Foreskin keratinocyte (primary cell): ENCODE measurements at places on chromosomes 16 and 17. TPM values are rescaled to one million over a fixed set of nuclear protein-coding genes. Genes with fewer than 3 reads are reported as not detected.

The COPZ2 gene
- 16.8 and 18.0 TPM in 2 replicates for total RNA-seq

The MARF1 gene
- total RNA-seq, result 16.9 and 18.4 TPM in 2 replicates

The TBC1D3G gene
- not detected in 2 replicates for total RNA-seq

The PABPN1L gene
- total RNA-seq, result not detected in 2 replicates

The HP gene
- total RNA-seq, result not detected in 2 replicates

The C17orf113 gene
- 0.18 and 0.31 TPM in 2 replicates for total RNA-seq

The UNC45B gene
- total RNA-seq, result not detected in 2 replicates

The CCL14 gene
- not detected in 2 replicates for total RNA-seq

The C16orf92 gene
- not detected in 2 replicates for total RNA-seq

DNA sequence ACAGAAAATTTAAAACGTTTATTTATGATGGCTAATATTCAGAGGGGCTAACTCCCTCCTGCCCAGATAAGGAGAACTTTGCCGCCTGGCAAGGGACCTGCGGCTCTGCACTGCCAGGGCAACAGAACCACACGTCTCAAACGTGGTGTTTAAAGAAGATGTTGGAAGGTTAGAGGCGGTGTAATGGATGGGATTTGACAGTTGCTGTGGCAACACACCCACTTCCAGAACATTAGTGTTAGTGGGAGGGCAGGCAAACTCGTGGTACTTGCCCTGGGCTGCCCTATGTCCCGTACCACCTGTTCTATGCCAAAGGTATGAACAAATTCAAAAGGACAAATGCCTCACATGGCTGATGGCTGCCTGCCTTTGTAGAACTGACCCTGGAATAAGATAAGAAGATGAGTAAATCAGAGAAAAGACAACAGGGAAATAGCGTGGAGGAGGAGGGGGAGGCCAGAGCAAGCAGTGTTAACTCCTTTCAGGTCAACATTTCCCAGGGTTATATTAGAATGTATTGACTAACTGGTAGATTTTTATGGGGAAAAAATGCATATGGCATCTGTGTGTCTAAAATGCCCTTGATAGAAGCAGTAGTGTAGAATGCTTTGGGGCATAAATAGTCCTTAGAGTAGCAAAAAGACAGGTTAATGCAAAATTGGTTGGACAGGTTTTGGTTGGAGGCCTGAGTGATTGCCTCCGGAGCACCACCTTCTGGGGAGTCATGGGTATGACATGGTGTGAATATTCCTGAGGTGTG is 30.8 kb downstream of the HLF start:
- DNase-seq, result no peak

DNA sequence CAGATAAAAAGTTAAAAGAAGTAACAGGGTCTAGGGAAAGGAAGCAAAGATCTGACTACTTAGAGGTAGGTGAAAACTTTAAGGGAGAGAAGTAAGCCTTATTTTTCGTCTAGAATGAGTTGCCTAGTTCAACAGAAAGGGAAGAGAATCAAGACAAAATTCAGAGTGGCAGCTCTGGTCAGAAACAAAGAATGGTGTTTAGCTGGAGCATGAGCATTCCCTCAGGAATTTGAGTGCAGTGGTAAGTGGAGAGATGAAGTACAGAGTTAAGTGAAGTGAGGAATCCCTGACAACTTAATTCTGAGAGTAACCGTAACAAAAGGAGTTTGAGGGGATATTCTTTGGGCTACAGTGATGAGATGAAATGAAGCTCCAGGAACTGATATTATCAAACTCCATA is 11.5 kb downstream of the SMG6 start:
- no peak for DNase-seq

DNA sequence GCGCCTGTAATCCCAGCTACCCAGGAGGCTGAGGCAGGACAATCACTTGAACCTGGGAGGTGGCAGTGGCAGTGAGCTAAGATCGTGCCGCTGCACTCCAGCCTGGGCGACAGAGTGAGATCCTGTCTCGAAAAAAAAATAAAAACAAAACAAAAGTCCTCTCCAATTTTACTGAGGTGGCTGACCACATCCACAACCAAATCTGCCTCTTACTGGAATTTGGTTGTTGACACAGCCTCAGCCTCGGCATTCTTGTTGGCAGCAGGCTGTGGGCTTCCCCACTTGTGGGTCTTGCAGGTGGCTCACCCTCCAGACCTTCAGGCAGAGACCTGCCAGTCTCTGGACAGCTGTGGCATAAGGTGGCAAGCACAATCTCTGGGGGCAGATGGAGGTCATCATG is 15.6 kb downstream of the B4GALNT2 start:
- no peak for DNase-seq

GRCh38 chr17:58331815-58332777 is 3.5 kb upstream of the TSPOAP1 start:
- no peak for DNase-seq

- no peak for DNase-seq
These were observed 219.9 kb upstream of the CIBAR2 start for GRCh38 chr16:85332175-85332574.

DNA sequence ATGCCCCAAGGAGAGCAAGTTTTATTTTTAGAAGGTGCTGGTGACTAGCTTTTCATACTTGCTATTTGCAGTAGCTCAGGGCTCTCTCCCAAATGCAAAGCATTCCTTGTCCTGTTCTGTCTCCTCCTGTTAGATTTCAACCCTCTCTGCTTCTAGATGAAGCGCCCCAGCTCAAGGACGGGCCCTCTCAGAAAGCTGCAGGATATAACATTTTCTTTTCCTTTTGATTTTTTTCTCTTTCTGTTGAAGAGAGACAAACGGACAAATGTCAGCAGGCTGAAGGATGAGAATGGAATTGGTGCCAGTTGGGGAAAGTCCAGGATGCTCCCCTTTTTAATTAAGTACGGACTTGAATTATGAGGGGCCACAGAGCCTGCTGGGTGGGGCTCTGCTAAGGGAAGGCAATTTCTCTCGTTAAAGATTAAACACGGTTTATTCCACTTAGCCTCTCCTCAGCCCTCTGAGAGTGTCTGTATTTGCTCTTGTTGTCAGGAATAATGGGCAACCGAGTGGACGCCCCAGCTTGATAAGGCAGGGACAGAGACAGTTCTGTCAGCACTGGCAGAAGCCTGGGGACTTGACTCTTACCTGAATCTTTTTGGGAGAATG is 6.2 kb upstream of the ETV4 start:
- no peak for DNase-seq

DNA sequence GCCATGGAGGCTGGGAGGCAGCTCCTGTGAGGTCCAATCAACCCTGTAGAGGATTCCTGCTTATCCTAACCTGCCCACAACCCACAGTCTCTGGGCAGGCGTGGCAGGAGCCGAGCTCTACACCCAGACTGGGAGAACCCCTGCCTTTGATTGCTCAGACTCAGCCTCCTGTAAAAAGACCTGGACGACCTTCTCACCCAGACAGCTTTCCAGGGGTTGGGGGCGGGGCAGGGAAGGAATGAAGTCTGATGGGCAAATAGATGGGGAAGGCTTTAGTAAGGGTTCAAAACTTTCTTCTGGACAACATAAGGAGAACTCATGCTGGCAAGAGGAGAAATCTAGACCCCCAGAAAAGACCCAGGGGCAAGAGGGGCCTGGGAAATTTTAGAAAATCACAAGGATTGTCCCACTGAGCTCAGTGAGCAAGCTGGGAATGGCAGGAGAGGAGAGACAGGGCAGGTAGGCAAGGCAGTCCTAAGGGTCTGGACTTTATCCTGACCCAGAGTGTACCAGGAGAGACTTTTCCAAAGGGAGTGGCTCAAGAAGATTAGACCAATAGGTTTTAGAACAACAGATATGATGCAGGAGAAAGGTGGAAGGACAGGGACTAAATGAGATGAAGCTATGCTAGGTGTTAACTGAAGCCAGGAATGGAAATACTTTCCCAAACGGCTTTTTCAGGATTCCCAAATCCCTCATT is 70.8 kb downstream of the TMEM132E start:
- no peak for DNase-seq

DNA sequence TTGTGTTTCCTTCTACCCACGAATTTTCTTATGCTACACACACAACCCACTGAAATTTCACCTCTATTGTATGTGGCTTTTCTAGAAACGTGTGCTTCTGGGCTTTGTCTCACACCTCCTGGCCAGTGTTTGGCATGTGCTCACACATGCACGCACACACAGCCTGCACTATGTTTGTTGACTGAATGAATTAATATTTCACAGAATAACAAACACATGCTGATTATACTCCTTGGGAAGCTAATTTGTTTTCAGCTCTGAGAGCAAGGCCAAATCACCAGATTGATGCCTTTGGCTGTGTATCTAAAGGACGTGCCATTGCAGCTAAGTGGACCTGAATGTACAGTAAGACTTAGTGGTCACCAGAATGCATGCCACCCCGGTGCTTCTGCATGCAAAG is 210.7 kb downstream of the WWOX start:
- no peak for DNase-seq

- DNase-seq, result peak; percentile 10
These were observed 24.9 kb downstream of the CBFB start for GRCh38 chr16:67053767-67054334.

DNA sequence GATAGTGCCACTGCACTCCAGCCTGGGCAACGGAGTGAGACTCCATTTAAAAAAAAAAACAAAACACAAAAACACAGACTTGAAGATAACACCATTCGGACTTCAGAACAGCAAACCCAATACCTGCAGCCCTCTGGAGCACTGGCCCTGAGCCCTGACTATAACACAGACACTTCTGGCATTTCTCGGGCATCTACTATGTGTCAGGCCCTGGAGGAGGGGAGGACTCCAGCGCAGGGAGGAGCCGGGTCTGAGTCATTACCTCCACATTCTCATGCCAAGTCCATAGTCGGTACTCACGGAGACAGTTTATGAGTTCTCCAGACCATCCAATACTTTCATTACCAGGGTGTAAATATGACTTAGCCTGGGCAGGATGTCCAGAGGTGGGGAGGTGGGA is 48.8 kb downstream of the PITPNM3 start:
- peak; percentile 73 for DNase-seq

DNA sequence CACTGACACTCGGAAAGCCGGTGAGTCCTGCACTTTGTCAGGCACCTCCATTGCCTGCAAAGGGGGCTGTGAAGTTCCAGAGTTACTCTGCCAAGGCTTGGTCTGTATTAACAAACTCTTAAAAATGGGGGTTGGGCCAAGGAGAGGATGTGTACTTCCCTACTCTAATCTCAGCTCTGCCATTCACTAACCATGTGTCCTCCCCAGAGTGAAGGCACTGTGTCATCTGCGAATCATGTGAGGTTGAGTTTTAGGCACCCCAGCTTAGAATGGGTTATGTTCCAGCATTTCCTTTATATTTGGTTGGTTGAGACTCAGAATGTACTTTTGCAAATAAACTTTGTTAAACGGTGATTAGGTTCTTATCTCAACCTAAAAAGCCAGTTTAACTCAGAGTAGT is 24.9 kb downstream of the ERCC4 start:
- no peak for DNase-seq

GRCh38 chr17:74987909-74988711 is 678 bp downstream of the CDR2L start:
- DNase-seq, result no peak

DNA sequence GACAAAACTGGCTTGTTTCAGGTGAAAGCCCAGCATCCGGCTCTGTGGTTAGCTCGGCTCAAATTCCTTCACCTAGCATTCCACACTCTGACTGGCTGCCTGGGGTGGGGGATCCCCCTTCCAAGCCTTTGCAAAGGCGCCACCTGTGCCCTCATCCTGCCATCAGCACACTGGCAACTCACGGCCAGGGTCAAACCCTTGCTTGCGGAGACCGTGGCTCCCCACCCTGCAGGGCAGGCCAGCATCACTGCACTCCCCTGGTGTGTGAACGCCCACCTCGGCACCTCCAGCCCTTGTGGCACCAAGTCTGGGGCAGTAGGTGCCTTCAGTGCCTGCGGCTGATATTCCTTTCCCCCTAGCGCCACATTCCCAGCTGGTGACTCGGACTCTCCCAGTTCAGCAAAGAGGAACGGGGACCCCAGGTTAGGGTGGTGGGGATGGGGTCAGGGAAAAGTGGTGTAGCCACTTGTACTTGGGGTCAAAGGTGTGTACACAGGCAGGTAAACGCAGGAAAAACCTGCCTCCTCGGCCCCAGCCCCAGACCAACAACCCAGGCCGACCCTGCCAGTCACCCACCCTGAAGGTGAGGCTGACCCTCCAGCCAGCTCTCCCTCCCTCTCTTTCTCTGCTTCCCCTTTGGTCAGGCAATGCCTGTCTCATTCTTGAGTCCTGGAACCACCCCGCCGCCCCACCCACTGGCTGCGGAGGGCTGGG is 1.1 kb downstream of the FLII start:
- DNase-seq, result peak; percentile 53

DNA sequence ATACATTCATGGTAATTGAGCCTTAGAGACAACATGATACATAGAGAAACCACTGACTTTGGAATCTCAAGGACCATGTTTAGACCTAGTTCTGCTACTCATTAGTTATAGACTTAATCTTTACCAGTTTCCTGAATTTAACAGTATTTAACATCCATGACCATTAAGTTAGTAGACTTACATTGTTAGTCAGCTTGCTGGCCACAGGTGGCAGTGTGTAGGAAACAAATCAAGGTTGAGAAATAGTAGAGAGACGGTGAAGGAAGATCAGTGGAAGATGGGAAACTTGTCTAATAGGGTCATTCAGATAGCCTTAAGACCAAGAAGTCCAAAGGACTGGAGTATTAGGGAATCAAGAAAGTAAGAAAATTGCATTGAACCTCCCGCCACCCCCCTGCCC is 31.0 kb downstream of the OMG start:
- no peak for DNase-seq

DNA sequence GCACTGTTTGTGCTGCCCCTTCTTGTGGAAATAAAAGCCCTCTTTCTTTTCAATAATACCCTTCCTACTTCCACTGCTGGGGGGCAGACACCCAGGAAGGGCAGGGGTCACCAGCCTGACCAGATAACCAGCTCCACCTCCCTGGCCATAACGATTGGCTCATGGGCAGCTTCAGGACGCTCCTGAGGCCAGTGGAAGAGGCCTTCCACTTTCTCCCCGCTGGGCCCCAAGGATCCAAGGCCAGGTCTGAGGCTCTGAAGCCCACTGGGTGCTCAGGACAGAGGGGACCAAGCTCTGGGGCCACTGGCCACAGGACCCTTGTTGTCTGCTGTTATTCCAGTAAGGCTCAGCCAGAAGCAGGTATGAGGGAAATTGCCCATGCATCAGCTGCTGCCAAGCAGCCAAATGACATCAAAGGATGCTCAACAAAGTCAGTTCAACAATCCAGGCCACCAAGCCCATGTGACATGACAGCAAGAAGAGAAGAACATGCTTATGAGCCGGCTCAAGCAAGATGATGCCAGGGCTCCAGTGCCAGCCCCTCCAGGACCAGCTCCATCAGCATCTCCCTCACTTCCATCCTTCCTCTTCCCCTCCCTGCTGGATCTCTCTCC is 238.8 kb downstream of the ZNF423 start:
- no peak for DNase-seq

- DNase-seq, result no peak
These were observed 127.9 kb downstream of the AXIN2 start for GRCh38 chr17:65433592-65433991.

DNA sequence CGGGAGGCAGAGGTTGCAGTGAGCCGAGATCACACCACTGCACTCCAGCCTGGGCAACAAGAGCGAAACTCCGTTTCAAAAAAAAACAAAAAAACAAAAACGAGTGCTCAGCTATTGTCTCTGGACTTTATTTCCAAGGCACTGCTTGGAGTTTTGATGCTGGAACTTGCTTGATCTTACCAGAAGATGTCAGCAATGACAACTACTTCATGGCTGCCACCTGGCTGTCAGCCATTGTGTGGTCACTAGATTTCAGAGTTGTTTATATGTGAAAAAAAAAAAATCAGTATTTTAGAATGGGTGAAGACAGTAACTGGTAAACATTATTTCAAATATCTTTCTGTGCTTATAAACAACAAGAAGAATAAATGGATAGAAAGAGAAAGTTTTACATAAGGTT is 26.3 kb upstream of the OR4D1 start:
- DNase-seq, result no peak

GRCh38 chr16:81151648-81152310 is 55.6 kb upstream of the GCSH start:
- DNase-seq, result no peak

- no peak for DNase-seq
These were observed 385.2 kb upstream of the ZFHX3 start for GRCh38 chr16:73432850-73433730.
